Endodermal cell (in vitro differentiated cells): ENCODE measurements at places on chromosomes 2 and 18. TPM values are rescaled to one million over a fixed set of nuclear protein-coding genes. Genes with fewer than 3 reads are reported as not detected.
A peak's percentile ranks its signal among the peaks of the same experiment; 100 is the strongest.

Gene LGALSL
- total RNA-seq, result 41.7 to 42.5 TPM (median 41.9 TPM) in 3 replicates

Gene OTOF
- 1.0 and 1.2 TPM in 2 replicates for total RNA-seq

Gene ACADL
- total RNA-seq, result 0.38 and 0.66 TPM in 2 replicates

Gene CABYR
- 10.0 to 11.8 TPM (median 10.7 TPM) in 3 replicates for total RNA-seq

Gene IL1R1
- total RNA-seq, result 3.0 and 3.8 TPM in 2 replicates

Gene ZNF519
- 20.7 and 24.6 TPM in 2 replicates for total RNA-seq

Gene STEAP3
- 7.9 and 8.8 TPM in 2 replicates for total RNA-seq

Gene CCDC121
- 4.0 and 4.6 TPM in 2 replicates for total RNA-seq

Gene RGPD8
- total RNA-seq, result 26.1 to 44.2 TPM (median 42.7 TPM) in 3 replicates

DNA sequence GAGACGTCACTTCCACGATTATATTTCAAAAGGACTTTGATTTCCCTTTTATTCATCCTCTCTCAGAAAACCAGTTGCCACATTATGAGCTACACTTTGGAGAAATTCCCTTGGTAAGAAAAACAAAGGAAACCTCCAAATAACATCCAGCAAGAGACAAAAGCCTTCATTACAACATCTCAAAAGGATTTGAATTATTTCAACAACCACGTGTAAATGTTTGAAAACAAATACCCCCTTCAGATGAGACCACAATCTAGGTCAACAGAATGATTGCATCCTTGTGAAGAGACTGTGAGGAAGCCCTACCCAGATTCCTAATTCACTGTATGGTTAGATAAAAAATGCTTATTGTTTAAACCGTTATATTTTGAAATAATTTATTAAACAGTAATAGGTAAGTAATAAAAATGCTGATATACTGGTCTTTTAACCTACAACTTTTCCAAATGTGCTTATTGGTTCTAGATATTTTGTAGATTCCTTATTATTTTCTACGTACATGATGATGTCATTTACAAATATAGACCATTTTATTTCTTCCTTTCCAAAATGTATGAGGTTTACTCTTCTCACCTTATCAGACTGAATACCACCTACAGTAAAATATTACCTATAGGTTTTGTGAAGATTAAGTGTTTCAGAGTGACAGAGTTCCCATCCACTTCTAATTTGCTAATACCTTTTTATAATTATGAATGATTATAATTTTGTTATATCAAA lies 922.7 kb upstream of the CHAC2 start:
- no peak for DNase-seq

GRCh38 chr2:234686088-234686890 lies 189.4 kb upstream of the ARL4C start:
- peak; percentile 90 for DNase-seq

- DNase-seq, result peak; percentile 55
Observed at GRCh38 chr2:64311191-64311910, 142.6 kb upstream of the LGALSL start.

DNA sequence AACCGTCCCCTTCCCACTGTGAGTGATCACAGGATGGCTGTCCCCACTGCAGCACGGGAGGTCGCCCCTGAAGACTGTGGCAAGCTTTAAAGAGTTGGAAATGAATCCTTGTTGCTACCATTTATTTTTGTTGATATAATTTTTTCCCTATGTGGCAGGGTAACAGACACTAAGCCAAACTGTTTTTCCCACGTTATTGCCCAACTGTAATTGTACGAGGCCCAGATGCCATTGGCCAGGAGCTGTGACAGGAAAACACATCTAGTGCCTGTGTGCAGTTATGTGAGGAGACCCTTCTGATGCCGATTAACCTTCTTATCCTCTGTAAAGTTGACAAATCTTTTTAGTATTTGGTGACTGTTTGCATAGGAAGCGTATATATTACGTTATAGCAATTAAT lies 44.2 kb downstream of the MRPS9 start:
- DNase-seq, result no peak

DNA sequence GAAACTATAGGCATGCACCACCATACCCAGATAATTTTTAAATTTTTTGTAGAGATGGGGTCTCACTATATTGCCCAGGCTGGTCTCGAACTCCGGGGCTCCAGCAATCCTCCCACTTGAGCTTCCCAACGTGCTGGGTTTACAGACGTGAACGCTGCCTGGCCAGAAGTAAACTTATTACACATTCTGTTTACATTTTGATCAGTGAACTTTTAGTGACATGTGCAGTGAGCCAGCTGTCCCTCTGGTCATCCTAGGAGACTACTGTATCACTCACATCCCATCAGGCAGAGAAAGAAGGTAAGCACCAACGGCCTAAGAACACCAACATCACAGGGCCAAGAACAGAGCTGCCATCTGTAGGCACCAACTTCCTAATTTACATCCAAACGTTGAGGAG lies 22.2 kb downstream of the NDUFA10 start:
- DNase-seq, result no peak

DNA sequence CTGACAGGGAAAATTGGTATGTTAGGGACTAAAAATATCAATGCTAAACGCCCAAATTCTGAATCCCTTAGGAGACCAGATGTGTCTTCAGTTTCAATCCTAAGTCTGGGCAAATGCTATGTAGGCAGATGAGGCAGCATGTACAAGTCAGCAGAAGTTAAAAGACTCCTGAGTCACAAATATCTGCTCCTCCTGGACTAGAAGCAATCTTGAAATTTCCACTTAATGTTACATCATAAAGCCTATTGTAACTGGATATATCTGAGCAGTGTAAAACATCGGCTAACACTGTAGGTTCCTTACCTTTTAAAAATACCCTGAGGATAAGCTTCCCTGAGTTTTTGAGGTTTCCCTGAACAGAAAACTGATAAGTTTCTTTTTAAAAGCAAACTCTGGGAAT lies 1087.6 kb upstream of the PIK3C3 start:
- DNase-seq, result no peak

DNA sequence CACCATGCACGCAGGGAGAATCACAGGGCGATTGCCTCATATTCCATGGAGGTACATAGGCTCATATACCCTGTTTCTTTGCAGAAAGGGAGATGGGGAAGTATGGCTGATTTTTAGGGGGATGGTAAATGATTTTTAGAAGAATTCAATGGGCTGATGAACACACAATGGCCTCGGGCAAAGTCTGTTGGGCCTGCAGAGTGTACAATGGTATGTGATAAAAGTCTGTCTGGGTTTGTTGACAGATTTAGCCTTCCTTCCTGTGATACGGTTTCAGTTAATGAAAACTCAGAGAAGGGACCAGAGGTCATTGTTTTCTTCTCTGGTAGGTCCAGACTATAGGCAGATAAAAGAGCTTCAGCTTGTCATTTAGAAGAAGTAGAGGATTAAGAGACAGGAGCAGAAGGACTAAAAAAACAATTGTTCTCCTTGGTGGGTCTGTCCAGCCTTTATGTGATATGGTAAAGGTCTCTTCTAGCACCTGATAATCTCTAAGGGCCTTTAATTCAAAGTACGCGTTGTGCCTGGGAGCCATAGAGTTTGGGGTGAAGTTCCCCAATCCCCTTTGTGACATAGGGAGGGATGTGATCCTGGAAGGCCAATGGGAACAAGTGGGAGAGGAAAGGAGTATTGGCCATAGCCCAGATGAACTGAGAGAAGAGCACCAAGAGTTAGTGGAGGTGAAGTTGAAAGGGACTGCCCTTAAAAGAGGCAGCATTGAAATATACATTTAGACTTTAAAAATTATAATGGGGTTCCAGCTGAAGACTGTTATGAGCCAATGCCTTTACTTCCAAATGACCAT lies 107.5 kb upstream of the SERPINE2 start:
- no peak for DNase-seq

- peak; percentile 75 for DNase-seq
Observed at GRCh38 chr2:28624793-28625701, 126.6 kb upstream of the PPP1CB start.

DNA sequence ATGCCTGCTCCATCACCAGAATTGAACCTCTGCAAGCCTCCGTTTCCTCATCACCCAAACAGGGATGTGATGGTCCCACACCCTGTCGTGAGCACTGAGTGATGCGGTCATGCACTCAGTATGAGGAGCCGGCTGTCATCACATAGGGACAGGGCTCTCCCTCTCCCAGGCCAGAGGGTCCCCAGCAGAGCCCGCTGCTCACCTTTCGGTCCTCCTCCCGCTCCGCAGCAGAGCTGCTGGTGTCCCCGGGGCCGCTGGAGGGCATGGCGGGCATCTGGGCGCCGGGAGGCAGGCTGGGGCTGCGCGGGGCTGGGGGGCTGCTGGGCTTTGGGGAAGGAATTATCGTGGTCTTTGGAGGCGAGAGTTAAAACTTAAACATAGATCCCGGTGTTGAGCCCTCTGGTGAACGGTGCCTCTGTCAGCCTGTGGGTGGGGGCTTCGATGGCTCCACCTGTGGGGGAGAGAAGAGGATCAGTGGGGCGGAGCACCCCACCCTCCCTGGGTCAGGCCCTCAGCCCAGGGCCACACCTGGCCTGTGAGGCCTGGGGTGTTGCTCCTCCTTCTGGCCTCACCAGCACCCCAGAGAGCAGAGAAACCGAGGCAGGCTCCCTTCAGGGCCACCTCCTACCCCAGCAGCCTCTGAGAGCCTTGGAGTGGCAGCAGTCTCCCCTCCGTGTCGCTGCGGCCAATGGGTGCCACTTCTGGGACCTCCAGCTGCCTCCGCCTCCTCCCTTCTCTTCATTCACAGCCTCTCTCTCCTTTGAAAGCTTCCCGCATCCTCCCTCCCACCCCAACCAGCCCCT lies 27.8 kb downstream of the DNMT3A start:
- no peak for DNase-seq

DNA sequence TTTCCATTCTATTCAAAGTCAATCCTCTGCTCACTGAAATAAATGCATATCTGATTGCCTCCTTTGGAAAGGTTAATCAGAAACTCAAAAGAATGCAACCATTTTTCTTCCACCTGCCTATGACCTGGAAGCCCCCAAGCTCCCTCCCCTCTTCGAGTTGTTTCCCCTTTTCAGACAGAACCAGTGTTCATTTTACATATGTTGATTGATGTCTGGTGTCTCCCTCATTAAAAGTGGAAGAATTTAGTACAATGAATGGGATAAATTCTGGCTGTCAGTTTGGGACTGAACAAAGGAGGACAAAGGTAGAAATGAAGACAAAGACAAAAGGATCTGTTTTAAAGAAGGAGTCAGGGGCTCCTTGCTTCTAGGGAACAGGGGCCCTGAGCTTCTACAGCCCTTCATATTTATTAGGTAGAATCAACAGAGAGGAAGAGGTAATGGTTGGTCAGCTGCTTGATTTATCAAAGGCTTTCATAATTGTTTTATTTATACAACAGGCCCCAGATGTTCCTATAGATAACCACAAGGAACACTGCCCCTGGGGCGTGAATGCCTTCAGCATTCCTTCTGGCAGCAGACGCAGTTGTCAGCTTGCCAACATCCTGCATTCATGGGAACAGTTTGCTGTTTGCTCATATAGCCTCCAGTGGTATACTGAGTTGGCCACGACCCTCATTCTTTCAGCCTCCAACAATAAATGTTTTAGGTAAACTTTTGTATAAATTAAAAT lies 949.8 kb upstream of the LRATD1 start:
- no peak for DNase-seq

DNA sequence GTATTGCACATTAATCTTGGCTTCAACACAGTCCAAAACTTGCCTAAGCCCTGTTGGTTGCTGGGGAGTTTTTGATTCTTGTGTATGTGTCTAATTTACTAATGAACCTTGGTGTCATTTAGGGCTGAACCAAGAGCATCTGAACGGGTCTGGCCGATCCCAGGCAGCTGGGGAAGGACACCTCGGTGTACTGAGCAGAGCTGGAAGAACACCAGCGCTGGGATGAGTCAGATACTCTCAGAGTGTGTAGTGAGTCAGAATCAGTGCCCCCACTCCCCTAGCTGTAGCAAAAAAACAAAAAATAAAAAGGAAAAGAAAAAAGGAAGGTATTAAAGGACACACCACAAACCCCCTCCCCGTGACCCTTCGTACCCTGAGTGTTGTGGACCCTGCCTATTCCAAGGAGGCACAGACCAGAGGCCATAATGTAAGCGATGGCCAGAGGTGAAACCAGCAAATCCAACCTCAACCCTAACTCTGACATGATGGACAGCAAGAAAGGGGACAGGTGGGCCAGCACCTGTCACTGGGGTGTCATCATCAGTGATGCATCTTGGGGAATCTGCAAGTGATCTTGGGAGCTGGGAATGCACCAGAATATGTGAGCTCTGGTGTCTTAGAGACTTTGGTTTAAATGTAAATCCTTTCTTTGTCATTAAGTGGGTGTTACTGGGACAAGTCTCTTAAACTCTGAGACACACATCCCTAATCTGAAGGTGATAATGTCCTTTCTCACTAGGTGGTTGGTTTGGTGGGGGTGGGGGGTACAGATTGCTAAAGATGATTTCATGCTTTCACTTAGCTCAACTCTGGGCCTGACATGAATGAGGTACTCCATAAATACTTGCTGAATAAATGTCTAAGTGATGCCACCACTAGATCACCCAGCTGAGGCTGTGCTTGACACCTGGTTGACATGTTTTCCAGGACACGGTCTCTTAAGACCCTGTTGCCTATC lies 34.2 kb upstream of the NCOA1 start:
- DNase-seq, result peak; percentile 83

- no peak for DNase-seq
Observed at GRCh38 chr2:68272246-68272994, 20.1 kb upstream of the PPP3R1 start.

DNA sequence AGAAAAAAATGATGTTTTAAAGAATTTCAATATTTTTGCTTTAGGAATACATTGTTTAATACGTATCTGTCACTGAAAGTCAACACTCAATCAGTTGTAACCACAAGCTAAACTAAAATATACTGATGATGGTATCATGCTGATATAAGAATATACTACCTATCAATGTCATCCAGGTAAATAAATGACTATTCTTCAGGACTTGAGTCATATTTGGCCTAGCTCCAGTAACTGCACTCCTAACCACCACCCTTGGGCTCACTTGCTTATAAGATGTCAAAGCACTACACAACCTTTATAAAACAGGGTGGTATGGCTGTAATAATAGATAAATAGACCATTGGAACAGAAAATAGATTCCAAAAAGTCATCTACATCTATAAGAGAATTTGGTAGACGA lies 48.8 kb downstream of the RND3 start:
- DNase-seq, result no peak

DNA sequence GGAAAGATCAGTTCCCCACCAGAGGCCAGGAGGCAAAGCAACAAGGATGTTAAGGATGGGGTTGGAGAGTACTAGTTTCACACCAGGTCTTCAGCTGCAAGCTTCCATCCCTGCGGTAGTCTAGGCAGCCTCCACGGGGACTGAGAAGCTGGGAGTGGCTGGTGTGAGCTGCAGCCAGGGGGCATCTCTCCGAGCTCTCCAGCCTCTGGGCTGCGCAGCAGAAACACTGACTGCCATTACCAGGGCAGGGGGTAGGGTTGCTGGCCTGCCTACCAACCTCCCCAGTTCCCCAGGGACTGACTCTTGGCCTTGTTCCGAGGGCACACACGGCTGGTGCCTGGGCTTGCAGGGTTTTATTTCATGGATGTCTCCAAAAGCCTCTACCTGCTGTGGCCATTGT lies 15.9 kb downstream of the GATA6 start:
- peak; percentile 79 for DNase-seq

- DNase-seq, result no peak
Observed at GRCh38 chr2:1632002-1632348, 112.3 kb downstream of the PXDN start.

DNA sequence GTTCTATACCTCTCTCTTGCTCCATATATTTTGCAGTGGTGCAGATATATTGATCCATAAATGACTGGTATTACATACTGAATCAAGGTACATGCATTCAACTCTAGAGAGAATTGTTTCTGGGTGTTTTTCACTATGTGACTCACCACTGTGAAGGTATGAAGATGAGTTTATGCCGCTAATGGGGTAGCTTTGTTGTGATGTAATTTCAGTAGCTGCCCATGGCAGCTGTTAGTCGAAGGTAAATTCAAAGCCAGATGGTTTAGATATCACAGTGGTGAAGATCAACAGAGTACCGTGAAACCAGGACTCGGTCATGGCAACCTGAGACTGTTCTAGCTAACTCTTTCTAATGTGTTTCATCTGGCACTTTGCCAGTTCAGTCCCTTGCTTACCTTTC lies 50.4 kb downstream of the PKP4 start:
- DNase-seq, result no peak
